SHP77 (cell line): ENCODE measurements at places on chromosomes 12 and 14.

DNA sequence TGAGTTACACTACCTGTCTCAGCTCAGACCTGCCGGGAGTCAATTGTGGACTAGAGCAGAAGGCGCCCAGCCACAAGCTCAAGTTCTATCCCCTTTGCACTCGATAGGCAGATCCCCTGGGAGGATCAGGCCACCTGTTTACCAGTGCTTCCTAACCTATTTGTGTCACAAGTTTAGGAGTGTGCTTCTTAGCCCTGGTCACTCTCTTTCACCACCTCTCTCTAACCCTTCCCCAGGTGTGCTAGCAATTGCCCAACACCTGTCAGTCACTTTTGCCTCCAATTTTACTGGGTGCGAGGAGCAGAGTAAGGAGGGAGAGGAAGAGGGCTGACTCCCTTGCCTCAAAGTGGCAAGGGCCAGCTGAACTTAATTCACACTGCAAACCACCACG, 745 bp upstream of the NAA30 start:
- DNase-seq, result no peak

DNA sequence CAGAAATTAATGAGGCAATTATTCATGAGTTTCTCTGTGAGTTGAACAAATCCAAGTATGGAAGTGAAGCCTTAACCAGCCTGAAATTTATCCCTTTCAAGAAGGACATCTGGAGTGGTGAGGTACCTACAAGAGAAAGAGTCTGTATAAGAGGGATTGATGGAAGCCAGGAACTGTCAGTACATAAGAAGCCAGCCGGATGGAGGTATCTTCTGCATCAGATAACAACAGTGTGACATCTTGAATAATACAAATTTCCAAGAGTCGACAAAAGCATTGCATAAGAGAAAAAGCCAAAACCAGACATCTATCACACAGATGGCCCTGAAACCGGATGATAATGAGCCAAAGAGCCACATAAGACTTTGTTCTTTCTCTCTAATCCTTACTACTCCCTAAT, 781.2 kb downstream of the FLRT2 start:
- no peak for DNase-seq

DNA sequence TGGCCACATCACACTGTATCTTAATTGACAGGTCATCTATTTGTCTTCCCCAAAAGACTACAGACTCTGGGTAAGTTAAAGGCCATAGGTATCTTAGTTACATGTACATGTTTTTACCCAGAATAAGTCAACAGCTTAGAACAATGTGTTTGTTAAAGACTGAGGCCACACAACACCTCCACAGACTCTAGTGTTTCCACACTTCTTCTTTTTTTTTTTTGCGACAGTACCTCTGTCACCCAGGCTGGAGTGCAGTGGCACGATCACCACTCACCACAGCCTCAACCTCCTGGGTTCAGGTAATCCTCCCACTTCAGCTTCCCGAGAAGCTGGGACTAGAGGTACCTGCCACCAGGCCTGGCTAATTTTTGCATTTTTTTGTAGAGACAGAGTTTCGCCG, 1.3 kb downstream of the GPN3 start:
- no peak for DNase-seq

DNA sequence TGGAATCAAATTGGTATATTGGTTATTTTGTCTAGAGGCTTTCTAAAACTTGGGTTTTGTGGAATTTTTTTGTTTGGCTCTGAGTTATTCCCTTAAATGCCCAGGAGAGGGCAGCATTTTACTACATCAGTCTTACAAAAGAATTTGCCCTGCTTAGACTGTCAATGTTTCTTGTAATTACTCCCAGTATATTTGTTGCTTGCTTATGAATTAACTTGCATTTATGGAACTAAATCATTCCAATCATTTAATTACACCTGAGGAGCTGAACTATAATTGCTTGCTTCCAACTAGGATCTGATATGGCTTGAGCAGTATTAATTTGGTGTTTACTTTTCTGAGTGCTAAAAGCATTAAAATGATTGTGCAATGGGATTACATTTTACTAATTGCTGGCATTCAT, 48.7 kb downstream of the MIPOL1 start:
- DNase-seq, result peak; percentile 68

GRCh38 chr12:62799126-62799736, 135.7 kb downstream of the PPM1H start:
- peak; percentile 52 for DNase-seq
